ENCODE measurements at places on chromosomes 2 and 18. TPM values are rescaled to one million over a fixed set of nuclear protein-coding genes. Genes with fewer than 3 reads are reported as not detected.

Gene ANKRD29
- 5.9 TPM for total RNA-seq

Gene LIMS2
- 0.77 TPM for total RNA-seq

Gene C1QL2
- not detected for total RNA-seq

Gene CNGA3
- 0.16 TPM for total RNA-seq

Gene RAX
- total RNA-seq = not detected

Gene B4GALT6
- 0.77 TPM for total RNA-seq

All from bronchial smooth muscle cell (primary cell).